ENCODE measurements at places on chromosomes 11 and 22.
A peak's percentile ranks its signal among the peaks of the same experiment; 100 is the strongest.

- DNase-seq: no peak
These were observed 86.5 kb upstream of the MYO18B start for GRCh38 chr22:25655371-25655935.

- DNase-seq: no peak
These were observed 18.5 kb downstream of the BLID start for GRCh38 chr11:122097419-122098001.

DNA sequence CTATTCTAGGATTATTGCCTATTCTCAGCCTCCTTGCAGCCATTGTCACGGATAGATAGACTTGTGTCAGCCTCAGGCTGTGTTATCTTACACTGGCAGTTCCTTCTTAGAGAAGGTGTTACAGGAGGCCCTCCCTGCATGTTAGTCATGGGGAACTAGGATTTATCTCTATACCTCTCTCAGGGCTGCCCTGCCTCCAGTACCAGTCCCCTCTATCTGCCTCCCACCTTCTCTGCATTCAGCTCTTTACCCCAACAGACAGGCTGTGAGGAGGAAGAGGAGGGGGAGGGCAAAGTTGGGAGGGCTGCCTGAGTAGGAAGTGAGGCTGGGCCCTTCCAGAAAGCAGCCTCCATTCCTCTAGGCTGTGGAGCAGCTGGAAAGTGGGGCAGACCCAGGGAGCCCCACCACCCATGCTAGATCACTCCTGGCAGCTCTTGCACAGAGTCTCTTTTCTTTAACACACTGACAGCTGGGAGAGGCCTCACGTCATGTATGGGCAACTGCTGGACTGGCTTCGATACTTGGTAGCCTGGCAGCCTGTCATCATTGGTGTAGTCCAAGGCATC lies 2.9 kb upstream of the IL18BP start:
- DNase-seq: no peak

DNA sequence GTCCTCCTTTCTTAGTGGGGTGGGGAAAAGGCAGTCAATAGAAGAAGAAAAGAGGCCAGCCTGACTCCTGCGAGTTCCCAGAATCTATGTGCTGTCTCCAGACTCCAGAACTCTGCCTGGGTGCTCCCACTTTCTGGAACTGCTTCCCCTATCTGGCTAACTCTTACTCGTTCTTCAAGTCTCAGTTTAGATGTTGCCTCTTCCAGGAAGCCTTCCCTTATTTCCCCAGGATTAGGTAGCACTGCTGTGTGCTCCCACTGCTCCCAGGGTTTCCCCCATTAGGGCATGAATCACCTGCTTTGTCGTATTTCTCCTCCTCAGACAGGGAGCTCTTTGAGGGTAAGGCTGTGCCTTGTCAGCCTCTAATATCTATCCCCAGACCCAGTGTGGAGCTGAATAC lies 17.5 kb upstream of the SYT7 start:
- DNase-seq: no peak

- DNase-seq: no peak
These were observed 1017.9 kb downstream of the TBC1D22A start for GRCh38 chr22:47780281-47780875.

DNA sequence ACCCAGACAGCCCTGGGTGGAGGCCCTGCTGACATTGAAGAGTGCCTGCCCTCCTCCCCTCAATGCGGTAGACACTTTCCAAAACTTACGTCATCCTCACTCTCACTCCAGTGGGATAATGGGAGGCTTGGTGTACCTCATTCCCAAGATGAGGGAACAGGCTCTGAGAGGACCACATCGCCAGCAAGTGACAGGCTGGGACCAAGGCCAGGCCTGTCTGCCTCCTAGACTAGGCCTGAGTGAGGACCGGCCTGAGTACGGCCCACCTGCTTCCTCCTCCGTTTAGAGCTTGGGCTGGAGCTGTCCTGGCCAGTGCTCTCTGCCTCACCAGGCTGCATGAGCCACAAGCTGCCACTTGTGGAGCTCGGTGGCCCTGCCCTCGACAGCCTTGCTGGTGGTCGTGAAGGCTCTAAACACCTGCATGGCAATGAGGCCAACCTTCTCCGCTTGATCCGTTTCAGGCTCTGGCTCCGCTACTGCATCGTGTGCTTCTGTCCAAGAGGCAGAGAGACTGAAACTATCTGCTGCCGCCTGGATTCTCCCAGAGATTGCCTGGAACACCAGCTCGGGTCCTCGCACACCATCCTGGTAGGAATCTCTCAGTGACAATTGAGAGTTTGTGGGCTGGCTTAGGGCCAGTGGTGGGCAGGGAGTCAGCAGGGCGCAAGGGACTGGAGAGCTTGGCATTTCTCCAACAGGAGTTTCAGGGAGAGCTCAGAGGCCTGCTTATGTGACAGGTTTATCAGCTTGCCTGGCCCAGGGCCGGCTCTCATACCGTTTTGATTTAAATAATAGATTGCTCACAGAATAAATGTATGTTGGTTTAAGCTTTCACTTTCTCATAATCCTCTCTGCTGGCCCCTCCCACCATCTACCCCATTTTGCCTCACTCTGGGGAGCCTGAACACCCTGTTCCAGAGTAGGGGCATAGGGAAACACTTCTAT lies 9.4 kb downstream of the LRRC75B start:
- no peak for DNase-seq

GRCh38 chr11:8087185-8087584 lies 6.2 kb downstream of the TUB start:
- DNase-seq: no peak

DNA sequence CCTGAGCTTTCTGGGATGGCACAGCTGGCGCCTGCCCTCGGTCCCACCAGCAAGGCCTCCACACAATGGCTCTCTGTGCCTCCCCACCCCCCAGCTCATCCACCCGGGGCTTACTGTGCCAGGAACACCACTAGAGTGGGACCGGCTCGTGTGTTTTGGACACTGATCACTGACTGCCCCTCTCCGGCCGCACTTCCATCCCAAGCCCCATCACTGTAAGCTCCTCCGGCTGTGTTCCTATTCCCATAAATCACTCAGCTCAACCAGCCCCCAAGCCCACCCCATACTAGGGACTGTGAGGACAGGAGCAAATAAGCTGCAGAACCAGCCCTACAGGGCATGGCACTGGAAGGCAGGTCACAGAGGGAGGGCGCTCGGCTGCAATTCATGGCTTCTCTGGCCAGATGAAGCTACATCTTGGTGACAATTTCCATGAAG lies 7.3 kb downstream of the APBB1 start:
- no peak for DNase-seq

DNA sequence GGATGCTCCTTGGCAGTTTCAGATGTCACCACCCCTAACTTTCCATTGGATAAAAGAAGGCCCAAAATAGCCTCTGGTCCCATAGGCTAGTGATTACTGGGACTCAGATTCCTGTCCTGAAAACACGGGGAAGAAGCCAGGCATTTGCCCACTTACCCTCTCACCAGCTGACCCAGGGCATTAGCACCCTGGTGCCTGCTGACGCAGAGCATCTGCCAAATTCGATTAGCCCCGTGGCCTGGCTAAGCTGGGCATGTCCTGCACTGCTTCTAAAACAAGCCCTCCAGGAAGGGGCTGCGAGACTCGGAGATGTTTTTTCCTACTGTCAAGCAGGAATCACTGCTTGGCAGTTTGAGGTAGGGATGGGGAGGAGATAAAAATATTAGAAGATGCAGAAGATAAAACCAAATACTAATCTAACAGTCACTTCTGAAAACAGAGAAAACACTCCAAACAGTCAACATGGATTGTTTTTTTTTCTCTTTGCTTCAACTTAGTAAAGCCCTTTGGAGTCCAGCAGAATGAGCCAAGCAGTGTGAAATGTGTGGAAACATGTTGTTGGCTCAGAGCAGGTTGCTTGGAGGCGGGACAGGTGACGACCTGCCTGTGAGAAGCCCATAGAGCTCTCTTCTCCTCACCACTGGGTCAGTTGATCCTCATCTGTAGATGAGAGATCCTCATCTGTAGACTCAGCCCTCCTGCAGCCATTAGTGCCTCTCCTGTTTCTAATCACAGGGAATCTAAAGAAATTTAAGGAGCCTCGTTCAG lies 54.0 kb downstream of the BDNF start:
- DNase-seq: no peak

- no peak for DNase-seq
These were observed 107.8 kb downstream of the KIRREL3 start for GRCh38 chr11:126892756-126893155.

DNA sequence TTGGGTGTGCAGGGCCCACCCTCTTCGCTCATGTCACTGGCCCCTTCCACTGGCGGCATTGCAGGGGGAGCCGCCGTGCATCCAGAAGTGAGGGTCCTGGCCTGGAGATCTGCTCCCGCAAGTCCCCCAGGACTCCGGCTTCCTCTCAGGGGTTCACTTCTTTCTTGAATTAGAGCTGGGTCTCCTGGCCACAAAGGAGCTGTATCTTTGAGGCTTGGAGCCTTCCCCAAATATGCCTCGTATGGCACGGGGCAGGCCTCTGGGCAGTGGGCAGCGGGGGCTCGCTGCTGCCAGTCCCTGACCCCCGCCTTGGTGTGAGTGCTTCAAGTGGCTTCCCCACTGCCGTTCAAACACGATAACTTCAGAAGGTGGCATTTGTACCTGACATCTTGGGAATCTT lies 7.4 kb upstream of the IFITM3 start:
- DNase-seq: no peak

DNA sequence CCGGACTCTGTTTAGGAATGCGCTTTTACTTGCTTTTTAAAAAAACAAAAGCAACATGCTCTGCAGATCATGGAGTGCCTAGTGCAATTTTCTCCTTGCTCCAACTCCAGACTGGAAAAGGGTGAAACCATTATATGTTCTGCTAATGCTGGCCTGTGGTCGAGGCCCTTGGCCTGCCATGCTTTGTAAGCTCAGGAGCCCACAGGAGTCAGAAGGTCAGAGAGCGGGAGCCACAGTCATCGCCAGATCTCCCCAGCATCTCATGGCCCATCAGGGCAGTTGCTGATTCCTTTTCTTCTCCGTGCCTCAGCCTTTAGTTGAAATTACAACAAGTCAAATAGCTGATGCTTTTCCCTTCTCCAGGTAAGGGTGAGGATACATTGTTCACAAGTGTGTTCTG lies 80.3 kb downstream of the DDIAS start:
- DNase-seq: no peak

- peak; percentile 66 for DNase-seq
These were observed 87.0 kb upstream of the BLID start for GRCh38 chr11:122202951-122203456.

DNA sequence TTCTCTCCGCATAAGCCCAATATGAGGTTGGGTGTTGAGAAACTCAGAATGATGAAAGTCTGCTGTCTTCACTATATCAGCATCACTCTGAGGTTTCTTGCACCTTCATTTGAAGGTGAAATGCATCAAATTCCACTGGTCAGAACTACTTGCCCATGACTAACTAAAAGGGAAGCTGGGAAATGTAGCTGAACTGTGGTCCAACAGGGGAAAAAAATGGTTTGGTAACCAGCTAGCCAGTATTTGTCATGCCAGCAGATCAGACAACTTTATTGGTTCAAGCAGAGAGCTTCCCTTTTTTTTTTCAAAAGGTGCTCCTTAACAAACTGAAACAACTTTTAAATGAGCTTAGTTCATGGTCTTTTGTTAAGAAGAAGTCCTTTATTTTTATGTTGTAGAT lies 14.2 kb upstream of the PIK3C2A start:
- DNase-seq: no peak

DNA sequence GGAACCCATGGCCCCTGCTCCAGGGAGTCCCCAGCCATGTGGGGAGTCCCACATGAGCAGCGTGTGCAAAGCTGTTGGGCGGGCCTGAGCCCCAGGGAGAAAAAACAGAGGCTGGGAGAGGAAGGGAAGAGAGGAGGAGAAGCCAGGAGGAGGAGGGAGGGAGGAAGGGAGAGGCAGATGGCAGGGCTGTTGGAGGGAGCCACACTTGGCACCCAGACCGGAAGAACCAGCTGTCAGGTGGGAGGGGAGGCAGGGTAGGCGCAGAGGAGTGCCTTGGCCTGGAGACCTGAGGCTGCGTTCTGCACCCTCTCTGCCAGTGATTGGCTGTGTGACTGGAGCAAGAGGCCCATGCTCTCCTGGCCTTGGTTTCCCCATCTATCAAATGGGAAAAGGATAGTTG lies 6.7 kb downstream of the SYNGR1 start:
- DNase-seq: no peak

DNA sequence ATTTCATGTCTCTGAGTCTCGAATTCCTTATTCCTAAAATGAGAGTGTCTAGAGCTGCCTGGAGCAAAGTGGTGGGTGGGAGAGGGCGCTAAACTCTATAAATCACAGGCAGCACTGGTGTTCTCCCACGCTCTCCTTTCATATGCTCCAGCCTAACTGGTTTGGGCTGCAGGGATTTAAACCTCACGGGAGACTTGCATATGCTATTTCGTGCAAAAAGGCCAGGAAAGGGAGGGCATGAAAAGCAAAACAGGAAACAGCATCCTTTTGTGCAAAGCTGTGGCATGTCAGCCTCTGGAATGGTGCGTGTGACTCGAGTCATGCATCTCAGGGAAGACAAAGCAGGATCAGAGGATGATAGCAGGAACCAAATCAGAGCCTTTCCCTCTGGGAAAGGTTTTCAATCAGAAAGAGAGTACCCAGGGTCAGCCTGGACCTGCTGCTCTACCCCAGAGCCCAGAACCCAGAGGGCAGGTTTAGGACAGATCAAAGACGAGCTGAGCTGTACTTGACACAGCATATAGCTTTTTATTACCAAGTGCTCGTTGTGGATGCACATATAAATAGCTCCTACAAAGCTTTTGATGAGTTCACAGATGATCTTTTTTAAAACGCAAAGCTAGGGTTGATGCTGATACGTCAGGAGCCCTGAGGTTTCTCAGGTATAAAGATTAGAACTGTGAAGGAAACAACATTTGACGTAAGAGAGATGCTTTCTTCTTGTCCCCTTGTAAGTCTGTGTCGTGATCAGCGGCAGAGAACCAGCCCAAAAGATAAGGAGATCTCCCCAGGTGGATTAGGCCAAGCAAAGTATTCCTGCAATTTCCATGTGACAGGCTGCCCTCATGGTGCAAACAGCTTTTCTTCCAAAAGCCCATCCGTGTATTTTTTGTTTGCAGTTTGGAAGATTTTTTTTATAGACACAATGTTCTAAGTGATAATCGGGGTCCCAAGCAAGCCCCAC lies 46.2 kb upstream of the YWHAH start:
- no peak for DNase-seq

- DNase-seq: no peak
These were observed 33.7 kb upstream of the RAG2 start for GRCh38 chr11:36631774-36632173.

DNA sequence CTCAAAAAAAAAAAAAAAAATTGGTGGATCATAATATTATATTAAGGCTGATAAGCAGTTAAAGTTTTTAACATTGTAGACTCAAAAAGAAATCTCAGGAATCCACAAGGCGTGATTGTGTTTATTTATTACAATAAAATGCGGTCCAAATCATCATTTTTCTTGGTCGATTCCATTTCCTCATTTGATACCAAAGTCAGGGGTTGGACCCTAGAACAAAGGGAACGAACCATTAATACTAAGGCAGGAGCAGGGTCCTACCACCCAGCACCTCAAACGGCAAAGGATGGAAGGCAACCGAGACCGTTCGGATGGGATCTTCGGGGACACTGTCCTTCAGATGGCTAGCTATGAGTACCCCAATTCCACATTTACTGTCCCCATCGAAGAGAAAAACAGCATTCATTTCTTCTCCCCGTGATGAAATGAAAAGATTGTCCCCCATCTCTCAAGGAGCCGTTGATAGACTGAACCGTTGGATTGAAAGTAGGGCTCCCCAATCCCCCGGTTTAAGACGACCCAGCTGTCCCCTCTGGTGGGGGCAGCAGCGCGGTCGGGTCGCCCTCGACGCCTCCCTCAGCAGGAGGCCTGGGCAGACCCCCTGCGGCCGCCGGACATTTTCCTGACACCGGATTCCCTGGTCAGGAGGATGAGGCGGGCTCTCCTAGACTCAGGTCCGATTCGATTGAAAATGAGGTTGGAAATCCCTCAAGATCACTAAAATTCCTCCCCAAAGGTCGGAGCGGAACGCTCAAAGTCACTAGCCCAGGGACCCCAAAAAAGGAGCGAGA lies 607 bp downstream of the DMC1 start:
- DNase-seq: no peak

- no peak for DNase-seq
These were observed 121.4 kb upstream of the TTC12 start for GRCh38 chr11:113193016-113193415.

All from SW 1271 (cell line).